ENCODE measurements at places on chromosomes 12 and 14.

DNA sequence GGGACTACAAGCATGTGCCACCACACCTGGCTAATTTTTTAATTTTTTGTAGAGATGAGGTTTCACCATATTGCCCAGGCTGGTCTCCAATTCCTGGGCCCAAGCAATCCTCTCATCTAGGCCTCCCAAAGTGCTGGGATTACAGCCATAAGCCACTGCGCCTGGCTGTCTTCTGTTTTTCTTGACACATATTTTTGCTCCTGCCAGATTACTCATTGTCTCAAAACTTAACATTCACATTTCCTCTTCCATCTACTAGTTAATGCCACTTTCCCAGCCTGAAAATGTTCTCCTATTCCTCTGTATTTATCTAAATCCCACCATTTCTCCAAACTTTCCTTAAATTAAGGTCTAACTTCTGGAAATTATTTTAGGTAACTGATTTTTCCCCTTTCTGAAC is 36.2 kb upstream of the KCNH3 start:
- no peak for DNase-seq

DNA sequence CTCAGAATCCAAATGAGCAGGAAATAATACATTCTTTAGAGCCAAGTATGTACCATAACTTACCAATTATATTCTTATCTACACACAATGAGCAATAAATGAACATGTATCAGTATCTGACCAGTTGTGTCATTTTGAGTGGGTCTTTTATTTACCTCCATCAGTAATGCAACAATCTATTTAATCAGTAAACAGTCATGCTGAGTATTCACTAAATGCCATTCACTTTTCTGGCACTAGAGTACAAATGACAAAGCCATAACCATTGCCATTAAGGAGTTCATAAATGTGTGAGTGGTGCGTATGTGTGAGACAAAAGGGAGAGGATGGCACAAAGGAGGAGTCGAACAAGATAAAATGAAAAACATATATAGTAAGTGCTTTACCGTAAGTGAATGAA is 1.5 kb upstream of the STRAP start:
- no peak for DNase-seq

DNA sequence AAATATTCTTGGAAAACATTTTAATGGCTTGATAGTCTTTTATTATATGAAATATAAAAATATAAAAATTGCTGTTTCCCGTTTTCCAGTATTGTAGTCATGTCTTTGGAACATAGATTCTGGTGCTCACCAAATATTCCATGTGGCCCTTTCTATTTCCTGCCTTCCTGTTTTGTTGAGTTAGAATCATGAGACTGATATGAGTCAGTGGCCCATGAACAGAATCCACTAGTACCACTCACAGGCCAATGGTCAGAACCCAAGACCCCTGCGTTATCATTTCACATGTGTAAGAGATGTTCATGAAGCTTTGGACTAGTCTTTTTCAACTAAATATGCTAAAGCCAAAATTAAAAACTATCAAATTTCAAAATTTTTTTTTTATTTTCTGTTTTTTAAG is 56.9 kb downstream of the BICD1 start:
- no peak for DNase-seq

DNA sequence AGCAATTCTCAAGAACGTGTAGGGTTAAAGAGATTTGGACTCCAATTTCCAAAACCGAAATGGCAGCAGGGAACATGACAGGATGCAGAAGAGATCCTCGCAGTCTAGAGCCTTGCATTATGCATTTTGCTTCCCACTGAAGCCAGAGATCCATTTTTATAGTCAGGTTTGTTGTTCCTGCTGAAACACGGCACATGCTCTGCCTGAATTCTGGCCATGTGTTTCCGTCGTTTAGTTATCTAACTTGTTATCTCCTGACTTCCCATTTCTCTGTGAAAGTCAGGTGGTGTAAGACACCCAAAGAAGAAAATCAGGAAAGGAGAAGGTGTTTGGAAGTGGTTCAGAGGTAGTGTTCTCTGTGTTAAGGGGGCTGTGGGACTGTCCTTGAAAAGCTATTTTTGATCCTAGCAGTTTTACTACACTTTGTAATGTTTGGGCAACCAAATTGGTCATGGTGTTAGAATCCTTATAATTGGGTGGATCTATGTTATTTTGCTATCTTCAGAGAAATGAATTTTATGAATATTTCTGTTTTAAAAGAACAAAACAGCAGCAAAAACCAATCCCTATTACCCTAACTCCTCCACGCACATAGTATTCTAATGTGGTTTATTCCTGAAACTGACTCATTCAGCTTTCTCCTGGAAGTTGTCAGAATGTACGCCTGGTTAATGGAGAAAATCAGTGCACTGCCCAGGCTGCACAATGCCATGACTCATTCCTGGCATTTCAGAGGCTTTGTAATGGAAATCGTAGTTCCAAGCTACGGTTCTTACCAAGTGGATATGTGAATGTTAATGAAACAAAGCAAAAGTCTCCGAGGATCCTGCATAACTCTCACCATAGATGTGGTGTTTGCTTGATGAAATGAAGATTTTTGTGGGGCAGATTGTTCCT is 110.1 kb downstream of the SAMD4A start:
- DNase-seq = no peak

DNA sequence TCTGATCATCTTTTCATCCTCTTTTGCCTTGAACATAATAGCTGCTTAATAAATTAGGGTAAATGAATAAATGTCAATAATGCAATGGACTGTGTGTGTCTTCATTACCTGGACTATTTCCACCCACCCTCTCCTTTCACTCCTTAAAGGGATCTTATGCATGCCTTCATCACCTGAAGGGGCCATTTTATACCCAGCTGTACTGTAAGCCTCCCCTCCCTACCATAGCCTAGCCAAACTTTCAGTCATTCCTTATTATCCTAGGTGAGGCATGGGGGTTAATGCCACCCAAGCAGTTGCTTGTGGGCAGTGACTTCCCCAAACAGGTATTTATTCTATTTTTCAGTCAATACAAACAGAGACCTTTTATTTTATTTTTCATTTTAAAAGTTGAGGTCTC is 127.8 kb upstream of the PARP11 start:
- no peak for DNase-seq

DNA sequence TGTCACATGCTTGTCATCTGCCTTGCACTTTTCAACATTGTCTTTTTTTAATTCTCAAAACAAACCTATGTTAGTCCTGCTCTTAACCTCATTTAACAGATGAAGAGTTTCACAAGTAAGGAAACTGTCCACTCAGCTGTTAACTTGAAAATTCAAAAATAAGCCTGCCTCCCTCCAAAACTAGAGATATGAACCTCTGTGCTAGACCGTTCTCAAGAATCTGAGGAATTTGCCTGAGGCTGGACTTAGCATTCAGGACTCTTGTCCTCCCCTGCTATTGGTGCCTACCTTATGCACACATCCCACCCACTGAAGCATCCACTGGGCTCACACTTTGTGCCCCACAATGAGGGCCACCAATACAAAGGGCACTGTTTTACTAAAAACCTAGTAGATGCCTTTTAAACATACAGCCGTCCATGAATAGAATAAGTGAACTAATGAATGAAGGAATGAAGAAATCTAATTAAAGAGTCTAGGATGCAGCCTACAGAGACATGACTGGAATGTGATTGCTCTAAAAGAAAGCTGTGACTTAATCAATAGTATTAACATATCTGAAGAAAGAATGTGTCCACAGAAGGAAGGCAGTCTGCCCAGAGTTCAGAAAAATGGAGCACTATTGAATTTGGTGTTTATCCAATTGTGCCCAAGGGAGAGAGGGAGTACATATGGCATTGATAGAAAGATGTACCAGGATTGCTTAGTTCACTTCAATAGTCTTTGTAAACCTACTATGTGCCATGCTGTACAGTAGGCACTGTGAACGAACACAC is 238.5 kb downstream of the SPTSSA start:
- DNase-seq = no peak

DNA sequence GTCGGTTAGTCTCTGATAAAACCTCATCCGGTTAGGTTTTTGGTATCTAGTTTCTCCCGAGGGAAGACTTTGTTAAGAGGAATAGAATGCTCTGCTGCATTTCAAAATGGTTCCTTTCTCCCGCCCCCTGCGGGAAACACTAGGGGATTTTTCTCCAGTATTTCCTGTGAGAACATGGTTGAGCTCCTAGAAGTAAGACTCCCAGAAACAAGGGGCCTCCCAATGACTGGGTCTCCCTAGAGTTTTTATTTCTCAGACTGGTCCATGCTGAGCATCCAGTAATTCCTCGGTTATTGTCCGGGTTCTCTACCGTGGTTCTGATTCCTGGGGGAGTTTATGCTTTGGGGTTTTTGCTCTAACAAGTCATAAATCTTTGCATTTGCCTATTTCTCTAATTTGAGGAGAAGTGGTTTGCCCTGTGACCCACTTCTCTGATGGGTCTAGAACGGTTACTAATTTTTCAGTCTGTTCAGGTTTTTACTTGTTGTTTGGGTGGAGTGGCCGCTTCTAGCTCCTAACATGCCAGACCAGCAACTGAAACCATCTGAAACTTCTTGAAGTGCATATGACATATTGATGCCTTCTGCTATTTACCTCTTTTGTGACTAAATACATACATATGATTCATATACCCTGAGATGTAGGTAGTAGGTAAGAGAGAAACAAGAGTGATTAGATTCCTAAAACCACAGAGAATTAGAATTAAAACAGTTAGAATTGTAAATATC is 25.1 kb downstream of the TESPA1 start:
- no peak for DNase-seq

GRCh38 chr12:71752891-71753290 is 1.8 kb upstream of the RAB21 start:
- no peak for DNase-seq

DNA sequence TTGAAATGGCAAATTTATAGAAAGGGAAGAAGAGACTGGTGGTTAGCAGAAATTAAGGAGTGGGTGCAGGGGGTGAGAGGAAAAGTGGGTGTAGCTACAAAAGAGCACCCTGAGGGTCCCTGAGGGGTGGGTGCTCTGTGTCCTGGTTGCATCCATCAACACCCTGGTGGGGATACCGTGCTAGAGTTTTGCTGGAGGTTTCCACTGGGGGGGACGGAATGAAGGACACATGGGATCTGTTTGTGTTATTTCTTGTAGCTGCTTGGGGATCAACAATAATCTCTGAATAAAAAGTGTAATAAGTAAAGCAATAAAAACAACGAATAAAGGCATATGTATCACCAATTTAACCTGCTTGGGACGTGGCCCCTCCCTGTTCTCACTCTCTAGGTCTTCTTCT is 175.3 kb downstream of the KIF26A start:
- no peak for DNase-seq

- DNase-seq = no peak
Observed at GRCh38 chr12:105091476-105092206, 7.4 kb upstream of the ALDH1L2 start.

- no peak for DNase-seq
Observed at GRCh38 chr14:63392236-63392635, 73.5 kb upstream of the GPHB5 start.
